ENCODE measurements at places on chromosomes 4 and X.
A peak's percentile ranks its signal among the peaks of the same experiment; 100 is the strongest.

DNA sequence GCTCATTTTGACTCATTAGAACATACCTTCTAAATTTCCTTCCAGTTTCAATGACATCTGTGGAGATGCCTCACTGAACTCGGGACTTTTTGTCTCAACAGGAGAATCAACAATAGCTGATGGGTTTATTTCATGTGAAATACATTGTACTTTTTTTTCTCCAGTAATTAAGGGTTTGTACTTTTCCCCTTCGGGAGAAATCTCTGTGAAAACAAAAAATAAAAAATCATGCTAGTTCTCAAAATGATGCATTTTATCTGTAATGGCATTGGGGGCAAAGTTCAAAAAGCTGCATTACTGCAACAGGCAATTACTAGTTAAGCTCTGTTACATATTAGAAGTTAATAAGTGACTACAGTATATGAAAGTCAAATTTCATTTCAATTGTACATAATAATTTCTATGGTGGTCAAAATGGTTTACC, 167.3 kb upstream of the SH3RF1 start:
- no peak for DNase-seq

- DNase-seq: no peak
These were observed 123.5 kb downstream of the PTPN13 start for GRCh38 chr4:86717651-86718050.

GRCh38 chr4:175875993-175876771, 64.1 kb upstream of the GPM6A start:
- no peak for DNase-seq

DNA sequence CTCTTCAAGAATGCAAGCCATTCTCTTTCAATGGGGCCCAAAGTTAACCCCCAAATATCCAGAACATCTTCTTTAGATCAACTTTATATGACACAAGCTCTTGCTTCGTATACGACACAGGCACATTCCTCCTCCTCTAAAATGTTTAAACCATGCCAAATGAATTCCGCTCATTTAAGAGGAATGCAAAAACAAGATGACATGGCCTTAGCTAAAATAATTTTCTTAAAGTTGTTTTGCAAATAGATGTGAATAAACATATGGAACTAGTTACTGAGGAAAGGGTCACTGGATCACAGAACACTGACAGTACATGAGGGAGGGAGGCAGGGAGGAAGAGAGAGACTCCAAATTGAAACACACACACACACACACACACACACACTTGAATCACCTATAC, 97.4 kb downstream of the RASL11B start:
- no peak for DNase-seq

GRCh38 chr4:156169011-156169410, 215.3 kb upstream of the CTSO start:
- DNase-seq: no peak

- no peak for DNase-seq
These were observed 121.7 kb upstream of the DIPK2B start for GRCh38 chrX:45322382-45322781.

DNA sequence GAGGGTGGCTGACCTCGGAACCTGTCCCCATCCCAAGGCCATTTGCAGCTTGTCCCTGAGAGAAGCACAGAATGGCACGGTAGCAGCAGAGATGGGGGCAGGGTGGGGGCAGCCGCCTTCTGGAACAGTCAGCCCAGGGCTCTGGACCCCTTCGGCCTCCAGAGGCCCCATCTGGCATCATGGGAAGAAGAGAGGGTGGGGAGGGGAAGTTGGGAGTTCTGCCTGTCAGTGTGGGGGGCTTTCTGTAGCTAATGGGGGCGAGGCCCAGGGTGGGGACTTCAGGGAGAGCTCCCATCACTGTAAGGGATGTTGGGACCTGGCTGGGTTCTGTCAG, 62.9 kb upstream of the ADRA2C start:
- no peak for DNase-seq

- peak; percentile 4 for DNase-seq
These were observed 31.5 kb upstream of the DIPK2B start for GRCh38 chrX:45232139-45232538.

DNA sequence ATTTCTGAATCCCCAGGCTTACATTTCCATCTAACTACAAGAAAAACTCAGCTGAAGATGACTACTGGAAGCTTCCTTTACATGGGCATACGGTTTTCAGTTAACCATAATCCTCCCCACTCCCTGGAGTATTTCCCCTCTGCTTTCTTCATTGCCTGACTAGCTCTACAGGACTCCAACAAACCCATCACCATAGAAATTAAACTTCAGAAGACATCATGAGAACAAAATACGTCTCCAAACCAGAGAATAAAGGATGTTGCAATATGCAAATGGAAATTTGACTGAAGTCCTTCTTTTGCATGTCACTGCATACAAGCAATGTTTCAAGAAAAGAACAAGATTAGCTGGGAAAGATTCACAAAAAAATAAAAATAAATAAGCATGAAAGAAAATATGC, 170.2 kb upstream of the PCDH18 start:
- no peak for DNase-seq

GRCh38 chr4:80803337-80803736, 227.2 kb upstream of the BMP3 start:
- DNase-seq: no peak

DNA sequence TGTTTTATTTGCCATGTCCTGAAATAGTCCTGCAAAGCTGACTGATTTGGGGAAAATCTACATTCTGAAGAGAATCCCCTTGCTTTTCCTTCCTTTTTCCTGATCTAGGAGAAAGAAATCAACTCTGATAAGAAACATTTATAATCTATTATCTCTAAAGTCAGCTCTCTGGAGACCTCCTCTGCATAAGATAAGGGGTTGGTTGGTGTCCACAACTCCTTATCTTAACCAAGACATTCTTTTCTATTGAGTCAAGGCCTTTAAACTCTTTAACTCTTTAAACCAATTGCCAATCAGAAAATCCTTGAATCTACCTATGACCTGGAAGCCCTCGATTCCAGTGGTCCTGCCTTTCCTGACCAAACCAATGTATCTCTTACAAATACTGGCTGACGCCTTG, 373.6 kb upstream of the RASGEF1B start:
- no peak for DNase-seq

DNA sequence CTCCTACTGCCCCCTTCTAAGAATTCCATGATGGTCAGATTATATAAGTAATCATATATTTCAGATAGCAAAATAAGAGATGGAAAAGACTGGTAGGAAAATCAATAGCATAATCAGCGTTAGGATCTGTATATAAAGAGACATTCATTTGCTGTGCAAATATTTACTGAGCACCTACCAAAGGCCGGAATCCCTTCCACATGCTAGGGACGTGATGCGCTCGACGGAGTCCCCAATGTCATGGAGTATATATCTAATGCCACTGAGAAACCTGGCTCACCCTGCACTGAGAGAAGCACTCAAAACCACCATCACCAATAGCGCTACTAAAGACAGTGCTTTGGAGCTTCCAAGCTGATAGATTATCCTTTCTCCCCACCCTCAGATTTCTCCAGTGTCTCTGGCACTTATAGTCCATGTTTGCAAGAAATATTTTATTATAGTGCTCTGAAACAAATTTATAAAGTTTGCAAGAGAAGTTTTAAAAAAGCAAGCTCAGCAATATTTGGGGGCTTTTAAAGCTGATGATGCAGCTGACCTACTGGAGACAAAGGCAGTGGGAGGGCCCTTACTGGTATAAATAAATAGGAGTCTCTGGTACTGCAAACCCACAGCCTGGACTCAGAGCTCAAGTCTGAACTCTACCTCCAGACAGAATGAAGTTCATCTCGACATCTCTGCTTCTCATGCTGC, at the start of gene CXCL13:
CXCL13 (plus strand) TSS at position 611 of the 693 bp plus-strand sequence; CDS start at position 657, 46 bp downstream.
- DNase-seq: no peak

DNA sequence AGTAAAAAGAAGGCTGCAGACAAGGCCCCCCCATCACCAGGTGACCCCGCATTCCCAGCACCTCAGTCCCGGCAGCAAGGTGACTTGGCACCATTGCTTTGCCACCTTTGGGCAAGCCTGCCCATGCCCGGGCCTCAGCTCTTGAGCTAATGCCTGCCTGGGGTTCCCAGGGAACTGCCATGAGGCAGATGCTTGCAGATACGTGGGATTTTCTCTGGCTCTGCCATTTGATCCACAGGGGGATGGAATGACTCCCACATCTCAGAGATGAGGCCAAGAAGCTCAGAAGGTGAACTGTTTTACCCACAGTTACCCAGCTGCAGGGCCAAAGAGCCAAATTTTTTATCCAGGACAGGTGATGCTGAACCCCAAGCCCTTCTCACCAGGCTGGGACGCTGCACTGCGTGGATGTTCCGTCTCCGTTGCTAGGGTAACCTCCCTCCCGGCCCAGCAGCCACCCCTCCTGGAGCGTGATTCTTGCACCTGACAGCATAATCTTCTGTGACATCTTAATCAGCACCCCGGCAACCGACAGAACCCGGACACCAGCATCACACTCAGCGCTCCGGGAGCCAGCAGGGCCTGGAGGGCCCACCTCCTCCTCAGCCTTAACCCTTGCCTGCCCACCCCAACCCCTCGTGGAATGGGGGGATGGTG, 15.7 kb upstream of the MSX1 start:
- DNase-seq: no peak

GRCh38 chr4:48710446-48711209, 69.5 kb downstream of the FRYL start:
- no peak for DNase-seq

DNA sequence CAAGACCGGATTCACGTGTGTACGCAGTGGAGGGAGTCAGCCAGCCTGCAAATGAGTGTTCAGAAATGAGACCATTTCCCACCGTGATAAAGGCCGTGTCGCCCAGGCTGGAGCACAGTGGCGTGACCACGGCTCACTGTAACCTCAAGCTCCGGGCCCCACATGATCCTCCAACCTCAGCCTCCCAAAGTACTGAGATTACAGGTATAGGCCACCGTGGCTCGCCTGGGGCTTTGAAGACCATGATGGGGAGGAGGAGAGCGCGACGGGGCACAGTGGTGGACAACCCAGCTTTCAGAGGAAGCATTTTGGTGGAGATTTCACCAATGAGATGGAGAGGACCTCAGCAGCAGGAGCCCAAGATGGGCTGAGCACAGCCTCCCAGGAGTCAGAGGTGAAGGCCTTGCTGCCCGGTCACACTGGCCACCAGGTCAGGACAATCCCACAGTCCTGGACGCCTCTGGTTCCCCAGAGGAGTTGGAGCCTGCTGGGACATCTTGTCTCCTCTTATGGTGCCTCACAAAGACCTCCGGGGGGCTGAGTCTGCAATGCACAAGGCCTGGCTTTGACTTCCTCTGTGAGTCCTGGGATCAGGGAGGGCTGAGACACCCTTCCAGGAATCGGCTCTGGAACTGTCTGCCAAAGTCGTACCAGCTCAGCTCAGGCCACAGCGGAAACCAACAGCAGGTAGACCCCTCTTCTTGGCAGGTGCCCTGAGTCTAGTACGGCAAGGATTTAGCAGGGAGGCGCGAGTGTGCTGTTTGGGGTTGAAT, 22.4 kb upstream of the MXD4 start:
- peak; percentile 3 for DNase-seq

GRCh38 chr4:168472920-168473319, 7.4 kb downstream of the DDX60L start:
- DNase-seq: no peak

GRCh38 chr4:147361726-147362125, 119.2 kb upstream of the EDNRA start:
- DNase-seq: no peak

GRCh38 chr4:88014386-88014905, 7.0 kb downstream of the PKD2 start:
- no peak for DNase-seq

DNA sequence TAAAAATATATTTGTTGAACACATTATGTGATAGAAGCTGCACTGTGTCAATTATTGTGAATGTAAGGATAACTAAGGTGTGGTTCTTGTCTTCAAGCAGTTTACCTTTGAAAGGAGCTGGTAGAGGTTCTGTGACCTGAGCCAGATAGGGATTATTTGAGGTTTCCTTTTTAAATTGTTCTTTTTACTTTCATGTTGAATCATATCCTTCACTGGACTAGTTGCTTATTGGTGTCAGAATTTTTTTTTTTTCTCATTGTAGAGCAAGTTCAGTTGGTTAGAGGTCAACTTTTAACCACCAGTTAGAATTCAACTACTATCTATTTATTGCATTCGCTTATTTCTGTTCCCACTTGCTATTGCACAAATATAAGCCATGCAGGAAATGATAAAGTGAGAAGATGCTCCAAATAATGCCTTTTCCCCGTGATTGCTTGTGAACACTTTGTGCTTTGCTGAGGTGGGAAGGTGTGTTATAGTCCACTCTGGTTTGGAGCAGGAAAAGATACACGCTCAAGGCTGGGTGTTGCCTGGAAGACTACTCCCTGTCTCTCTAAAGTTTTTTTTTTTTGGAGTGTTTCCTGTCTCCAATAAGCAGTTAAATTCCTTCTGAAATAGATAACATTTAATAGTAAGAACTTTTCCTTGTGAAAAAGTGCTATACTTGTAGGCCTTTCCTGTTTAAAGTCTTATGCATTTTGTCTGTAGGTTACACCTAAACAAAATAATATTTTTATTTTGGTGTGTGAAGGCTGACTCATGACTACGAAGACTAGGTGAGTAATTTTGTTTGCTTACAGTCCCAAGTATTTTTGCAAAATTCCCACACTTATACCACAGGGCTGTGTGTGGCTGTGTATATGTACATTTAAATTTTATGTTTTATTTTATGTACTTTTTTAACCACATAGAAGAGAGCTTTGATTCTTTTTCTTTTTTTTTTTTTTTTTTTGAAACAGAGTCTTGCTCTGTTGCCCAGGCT, 83.8 kb upstream of the LCORL start:
- DNase-seq: no peak

- DNase-seq: no peak
These were observed 10.0 kb upstream of the PPA2 start for GRCh38 chr4:105483840-105484239.

DNA sequence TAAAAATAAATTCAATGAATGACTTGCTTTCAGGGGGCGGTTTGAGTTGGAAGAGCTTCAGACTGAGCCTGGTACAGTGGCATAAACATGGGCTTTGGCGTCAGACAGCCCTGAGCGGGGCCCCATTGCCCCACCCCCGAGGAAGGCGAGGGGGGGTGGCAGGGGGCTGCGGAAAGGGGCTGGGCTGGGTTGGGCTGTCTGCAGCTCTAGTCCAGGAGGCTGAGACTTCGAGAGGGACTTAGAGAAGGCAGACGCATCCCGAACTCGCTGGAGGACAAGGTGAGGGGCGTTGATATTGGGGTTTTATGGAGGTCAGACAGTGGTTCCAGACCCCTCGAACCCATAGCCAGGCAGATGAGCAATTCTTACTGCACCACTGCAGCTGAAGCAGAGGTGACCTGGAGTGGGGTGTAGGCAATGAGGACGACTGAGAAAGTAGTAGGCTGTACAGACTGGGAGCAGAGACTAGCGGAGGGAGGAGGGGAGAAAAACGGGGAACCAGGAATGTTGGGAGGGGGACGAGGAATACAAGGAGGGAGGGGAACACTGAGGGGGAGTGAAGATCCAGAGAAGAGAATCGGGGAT, at the start of gene MAGED2:
MAGED2 (plus strand) TSS at position 222 of the 585 bp plus-strand sequence. CDS start 1,587 bp downstream, outside the sequence.
- peak; percentile 17 for DNase-seq

GRCh38 chr4:3433138-3433869, 8.5 kb upstream of the HGFAC start:
- DNase-seq: no peak

- DNase-seq: no peak
These were observed 16.8 kb downstream of the SH3BP2 start for GRCh38 chr4:2809610-2810180.

- DNase-seq: no peak
These were observed 30.9 kb downstream of the SPCS3 start for GRCh38 chr4:176350671-176351070.

- no peak for DNase-seq
These were observed 615.0 kb downstream of the FAM133A start for GRCh38 chrX:94288972-94289371.
